ENCODE measurements at places on chromosomes 7 and 10.

GRCh38 chr7:14905764-14906163, 3.2 kb upstream of the DGKB start:
- DNase-seq: no peak

- no peak for DNase-seq
Measured at GRCh38 chr10:79181227-79181626, 112.5 kb downstream of the ZMIZ1 start.

GRCh38 chr10:43665054-43665453, 16.4 kb upstream of the ZNF32 start:
- DNase-seq: no peak

GRCh38 chr10:125015356-125015944, 73.5 kb downstream of the ZRANB1 start:
- peak; percentile 24 for DNase-seq

DNA sequence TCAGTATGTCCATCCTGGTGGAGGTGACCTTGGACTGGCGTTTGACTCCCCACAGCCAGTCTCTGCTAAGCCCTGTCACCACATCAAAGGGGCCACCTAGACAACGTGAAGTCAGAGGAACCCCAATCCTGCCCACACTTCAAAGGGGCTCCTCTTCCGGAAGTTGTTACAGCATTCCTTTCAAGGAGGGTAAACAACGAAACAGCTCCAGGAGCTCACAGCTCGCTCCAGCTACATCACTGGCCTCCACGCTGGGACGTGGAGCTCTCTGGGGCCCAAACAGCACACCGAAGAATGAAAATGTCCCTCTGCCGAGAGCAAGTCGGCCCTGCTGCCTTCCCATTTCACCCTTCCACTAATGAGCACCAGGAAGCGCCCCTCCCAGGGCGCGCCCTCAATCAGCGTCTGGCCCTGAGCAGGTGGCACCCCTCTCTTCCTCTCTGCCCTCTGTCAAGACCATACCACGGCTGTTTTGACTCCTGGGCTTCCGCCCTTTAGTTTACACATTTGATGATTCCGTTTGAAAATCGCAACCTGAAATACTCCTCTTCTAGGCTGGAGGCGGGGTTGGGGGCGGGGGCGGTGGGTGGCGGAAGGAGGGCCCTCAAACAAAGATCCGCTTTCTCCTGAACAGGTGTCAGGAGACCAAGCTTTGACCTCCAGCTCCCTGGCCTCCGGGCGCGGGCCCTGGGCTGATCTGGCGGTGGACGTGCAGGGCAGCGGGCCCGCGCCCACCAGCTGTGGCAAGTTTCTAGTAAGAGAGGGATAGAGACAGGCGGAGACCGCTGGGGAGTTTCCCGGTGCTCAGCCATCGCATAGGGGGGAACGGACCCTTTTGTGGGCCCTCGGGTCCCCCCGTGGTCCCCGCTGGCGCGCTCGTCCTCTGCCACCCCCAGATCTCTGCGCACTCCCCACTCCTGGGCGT, 53.1 kb upstream of the KDM7A start:
- DNase-seq: peak; percentile 50

DNA sequence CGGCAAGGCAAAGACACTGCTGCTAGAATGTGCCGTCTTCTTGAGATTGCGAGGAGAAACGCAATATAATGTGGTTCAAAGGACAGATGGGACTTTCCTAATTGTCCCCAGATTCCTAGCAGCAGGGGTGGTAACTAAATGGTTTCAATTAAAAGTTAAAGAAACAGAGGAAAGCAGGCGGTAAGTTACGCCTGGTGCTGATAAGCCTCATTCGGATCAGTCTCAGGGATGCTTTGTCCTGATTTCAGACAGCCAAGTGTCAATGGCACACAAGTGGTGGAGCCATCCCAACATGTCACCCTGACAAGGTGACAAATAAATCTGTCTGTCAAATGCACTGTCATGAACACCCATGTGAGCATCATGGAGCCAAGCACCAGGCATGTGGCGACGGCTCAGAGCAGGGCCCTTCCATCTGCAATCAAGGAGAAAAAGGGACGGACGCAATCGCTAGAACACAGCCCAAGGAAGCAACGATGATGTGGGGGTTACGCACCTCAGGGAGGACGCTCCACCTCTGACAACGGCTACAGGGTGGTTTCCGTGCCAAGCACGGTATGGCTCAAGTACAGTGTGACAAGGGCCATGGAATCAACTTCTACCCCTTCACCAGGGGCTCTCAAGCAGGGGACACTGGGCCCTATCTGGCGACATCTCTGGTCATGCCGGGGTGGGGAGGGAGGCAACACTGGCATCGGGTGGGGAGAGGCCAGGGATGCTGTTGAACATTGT, 66.2 kb downstream of the CTBP2 start:
- no peak for DNase-seq

DNA sequence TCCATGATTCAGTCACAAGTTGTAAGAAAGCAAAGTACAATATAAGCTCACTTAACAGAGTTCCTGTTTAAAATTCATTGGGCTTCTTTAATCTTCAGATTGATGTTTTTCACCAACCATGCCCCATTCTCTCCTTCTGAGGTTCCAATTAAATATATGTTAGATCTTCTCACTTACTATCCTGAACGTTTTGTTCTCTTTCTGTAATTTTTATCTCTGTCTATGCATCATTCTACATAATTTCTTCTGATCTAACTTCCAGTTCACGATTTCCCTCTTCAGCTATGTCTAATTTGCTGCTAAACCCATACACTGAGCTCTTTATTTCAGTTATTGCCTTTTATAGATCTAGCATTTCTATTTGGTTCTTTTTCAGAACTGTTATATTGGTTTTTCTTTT, 28.0 kb upstream of the SPOCK2 start:
- no peak for DNase-seq

DNA sequence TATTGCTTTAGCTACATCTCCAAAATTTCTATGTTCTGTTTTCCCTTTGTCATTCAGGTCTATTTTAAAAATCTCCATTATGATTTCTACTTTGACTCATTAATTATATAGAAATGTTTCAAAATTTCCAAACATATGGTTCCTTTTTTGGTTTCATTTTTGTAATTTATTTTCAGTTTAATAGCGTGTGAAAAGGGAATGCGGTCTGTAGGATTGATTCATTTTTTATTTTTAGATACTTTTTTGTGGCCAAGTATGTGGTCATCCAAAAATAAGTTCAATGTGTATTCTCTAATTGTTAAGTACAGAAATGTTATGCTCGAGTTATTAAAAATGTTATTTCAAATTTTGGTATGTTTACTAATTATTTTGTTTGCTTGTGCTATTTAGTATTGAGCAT, 72.5 kb upstream of the ANKRD1 start:
- no peak for DNase-seq

DNA sequence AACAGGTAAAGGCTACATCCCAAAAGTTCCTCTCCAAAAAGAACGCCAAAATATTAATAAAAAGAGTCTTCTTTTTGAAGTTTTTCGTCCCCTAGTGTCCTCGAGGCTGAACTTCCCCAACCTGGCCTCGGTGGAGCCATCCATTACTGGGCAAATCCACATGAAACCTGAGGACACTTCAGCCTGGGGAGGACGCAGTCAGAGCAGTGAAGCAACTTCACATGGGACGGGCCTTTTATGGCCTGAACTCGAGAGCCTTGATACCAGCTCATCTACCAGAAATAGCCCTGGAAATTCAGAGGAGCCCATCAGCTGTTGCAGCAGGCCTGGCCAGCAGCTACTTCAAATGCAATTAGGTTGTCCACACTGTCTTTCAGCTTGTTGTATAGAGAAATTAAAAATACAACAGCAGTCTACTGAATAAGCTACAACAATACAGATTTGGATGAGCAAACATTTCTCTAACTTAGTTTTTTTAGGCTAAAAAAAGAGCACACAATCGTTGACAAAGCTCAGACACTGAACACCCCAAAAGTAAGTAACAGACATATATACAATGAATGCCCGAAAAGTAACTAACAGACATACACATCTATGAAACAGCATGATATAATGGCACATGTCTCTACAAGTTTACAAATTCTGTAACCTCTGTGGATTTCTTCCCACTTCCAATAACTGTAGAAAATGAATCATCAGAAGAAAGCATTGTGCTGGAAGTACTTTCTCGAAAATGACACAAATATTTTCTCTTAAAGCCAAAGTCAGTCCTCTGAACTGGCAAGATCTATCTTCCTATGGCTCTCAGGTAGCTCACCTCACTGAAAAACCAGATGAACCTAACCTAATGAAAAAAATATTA, at the start of gene SVIL:
TSS of gene SVIL (minus strand) at position 208 of the 862 bp plus-strand sequence. CDS start 79,913 bp downstream, outside the sequence.
- no peak for DNase-seq

GRCh38 chr10:17003151-17003550, 126.5 kb downstream of the CUBN start:
- peak; percentile 72 for DNase-seq

DNA sequence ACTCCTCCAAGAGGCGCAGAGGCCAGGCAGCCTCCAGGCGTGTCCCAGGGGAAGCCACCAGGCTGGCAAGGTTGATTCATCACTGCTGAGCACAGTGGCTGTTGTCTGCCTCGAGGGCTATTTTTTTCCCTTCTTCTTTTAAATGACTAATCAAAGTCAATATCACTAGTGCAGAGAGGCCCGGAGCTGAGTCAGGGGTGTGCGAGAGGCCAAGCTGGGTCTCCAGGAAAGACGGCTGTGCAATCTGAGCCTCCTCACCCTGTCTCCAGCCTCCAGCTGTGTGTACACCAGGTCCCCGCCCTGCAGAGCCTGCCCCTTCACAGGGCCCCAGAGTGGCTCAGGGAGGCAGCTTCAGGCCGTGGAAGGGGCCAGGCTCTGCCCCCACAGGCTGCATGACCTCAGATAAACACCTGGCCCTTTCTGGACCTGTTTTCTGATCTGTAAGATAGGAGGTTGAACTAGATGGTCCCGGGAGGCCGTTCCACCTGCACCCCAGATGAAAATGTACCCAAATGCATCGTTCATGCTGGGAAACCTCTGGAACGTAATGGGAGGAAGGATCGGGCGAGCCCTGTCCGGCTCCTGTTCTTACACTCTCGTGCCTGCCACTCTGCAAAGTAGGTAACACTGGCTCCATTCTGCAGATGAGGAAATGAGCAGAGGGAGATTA, 3.7 kb downstream of the STX1A start:
- no peak for DNase-seq

- DNase-seq: no peak
Measured at GRCh38 chr7:128161466-128162125, 79.5 kb upstream of the LEP start.

DNA sequence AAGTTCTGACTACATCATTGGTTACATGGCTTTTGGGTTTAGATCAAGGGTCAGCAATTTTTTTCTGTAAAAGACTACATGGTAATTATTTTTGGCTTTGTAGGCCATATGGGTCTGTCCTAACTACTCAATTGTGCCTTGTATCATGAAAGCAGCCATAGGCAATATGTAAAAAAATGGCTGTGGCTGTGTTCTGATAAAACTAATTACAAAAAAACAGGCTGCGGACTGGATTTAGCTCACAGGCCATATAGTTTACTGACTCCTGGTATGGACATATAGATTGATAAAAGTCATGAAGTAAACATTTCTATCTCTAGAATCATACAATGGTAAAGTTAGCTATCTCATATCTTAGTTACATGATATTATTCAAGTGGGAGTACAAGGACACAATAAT, 375.4 kb downstream of the THSD7A start:
- DNase-seq: no peak

GRCh38 chr10:117375360-117376178, at the start of gene PDZD8:
TSS of gene PDZD8 (minus strand) at chr10:117375440. CDS start at chr10:117375227, 213 bp downstream.
- peak; percentile 72 for DNase-seq

DNA sequence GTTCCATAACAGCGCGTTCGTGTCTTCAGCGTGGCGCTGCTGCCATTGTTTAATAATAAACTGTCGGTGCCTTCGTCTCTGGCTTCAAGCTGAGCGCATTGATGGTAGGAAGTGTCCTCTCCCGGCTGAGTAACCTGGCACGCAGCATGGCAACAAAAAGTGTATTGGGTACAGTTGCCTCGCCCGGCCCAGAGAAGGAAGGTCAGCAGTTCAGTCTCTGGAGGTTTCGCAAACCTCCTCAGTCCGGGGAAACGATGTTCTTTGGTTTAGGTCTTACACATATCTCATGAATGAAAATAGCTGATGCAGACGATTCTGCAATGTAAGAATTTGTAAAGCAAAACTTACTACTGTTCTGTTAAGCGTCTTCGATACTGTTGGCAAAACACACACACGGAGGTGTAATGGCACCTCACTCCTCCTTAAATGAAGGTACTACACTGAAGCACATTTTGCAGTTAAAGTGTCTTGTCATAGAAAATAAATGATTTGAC, 739 bp upstream of the CCDC186 start:
- DNase-seq: no peak

DNA sequence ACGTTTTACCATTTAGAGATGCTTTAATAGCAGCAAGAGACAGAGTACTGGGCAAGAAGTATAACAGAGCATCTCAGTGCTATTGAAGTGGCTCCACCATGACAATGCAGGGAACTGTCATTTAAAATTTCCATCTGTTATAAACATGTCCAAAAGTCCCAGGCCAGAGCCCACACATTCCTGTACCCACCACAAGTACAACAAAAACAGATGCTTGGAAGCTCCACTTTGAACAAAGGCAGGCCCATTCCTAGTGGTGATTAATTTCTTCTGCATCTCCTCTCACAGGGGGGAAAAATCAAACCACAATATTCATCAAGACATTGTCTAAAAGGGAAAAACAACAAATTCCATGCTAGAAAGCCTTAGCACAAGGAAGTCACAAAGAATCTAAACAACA, 627.9 kb downstream of the PARD3 start:
- DNase-seq: no peak

DNA sequence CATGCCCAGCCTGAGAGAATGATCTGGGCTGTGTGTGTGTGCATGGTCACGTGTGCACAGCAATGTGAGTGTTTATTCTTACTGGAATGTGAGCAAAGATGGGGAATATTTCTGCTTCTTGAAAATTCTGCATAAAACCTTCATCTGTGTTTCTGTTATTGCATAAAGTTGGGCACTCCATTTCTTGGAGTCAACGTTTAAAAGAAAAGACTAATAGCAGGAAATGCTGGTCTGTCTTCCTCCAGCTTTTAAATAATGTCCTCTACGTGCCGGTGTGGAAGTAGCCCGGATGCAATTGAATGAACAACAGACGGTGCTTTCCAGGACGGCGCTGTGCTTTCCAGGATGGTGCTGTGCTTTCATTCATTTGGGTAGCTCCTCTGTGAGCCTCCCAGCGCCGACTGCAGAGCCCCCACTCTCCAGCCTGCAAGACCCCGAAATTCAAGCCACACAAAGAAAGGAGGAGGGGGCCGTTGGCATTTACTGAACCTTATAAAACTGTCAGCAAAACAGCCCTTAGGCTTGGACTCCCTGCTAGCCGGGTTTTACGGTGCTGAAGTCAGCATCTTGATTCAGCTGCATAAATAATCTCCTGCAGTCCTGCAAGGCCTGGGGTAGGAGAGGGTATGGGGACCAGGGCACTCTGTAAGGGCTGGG, 158.2 kb upstream of the PRKCQ start:
- DNase-seq: no peak

DNA sequence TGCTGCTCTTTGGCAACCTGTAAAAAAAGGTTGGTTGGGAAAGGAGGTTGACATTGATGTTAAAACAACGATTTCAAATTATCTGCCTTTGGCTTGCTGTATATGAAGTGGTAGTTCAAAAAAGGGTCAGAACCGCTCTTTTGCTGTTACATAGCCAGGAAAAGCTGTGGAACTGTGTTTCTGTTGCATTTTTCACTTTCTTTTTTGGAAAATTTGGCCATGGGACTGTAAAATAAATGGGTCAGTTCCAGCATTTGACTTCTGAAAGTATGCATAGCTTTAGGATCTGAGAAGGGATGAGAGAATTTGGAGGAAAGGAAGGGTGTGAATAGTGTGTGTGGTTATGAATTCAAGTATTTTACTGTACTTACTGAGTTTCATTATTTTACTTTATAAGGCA, 7.3 kb downstream of the AUTS2 start:
- DNase-seq: no peak

- DNase-seq: no peak
Measured at GRCh38 chr7:76232698-76233097, 31.0 kb downstream of the SRRM3 start.

Data from stimulated activated CD8-positive, alpha-beta memory T cell treated with anti-CD3 and anti-CD28 coated beads, Interleukin-7, amount 100 ng/mL, for 4 hours (primary cell).